ENCODE measurements at places on chromosomes 11 and 22.

DNA sequence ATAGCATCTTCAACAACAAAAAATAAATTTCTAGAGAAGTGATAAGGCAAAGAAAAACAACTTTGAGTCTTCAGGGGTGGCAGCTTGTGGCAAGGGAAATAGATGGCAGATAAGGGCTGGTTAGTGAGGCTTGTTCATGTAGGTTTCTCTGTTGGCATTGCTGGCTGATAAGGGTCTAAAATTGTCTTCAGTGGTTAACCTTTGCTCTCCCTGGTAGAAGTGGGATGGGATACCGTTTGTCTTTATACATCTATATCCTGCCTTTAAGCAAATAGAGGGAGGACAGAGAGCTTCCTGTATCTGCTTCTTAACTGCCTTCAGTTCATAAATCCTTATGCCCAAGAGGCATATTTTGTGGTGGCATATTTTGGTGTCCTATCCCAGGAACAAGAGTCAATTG is 57.1 kb downstream of the TRAF6 start:
- no peak for DNase-seq

DNA sequence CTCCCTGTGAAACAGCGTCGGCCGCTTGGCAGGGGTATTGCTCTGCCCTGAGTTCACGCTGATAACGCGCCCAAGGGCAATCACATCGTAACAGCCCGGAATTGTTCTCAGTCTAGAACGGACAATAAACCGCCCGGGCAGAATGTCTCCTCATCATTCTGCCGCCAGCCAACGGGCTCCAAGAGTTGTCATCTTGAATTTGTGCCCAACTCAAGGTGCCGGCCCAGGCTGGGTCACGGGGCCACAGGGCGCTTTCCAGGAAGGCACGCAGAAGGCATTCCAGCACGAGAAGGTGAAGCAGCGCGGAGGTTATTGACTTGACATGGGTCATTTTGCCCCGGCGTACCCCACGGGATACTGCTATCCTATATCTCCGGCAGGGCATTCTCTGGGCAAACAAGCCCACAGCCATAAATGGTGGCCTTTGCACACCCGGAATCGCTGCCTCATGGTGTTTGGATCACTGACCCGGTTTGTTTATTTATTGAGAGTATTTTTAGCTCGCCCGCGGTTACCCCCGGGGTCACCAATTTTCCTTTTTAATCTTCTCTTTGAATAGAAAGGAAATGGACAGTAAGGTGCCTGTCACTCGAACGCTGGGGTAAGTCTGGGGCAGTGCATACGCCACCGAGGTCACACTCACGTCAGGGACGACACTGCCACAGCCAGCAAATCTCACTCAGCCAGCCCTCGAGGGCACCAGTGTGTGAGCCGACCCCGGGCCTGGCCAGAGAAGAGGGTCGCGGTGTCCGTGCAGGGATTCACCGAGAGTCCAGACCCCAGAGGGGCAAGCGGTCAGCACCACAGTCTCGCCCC is 72.4 kb upstream of the FGF3 start:
- no peak for DNase-seq

- no peak for DNase-seq
Observed at GRCh38 chr22:42769574-42770447, 49.1 kb upstream of the A4GALT start.

- DNase-seq: no peak
Observed at GRCh38 chr11:75497788-75498409, 27.8 kb downstream of the GDPD5 start.

- no peak for DNase-seq
Observed at GRCh38 chr11:33320814-33321330, 63.7 kb downstream of the HIPK3 start.

- no peak for DNase-seq
Observed at GRCh38 chr11:63765688-63766241, 2.8 kb downstream of the ZFTA start.

GRCh38 chr11:92850296-92850826 is 119.1 kb upstream of the MTNR1B start:
- DNase-seq: no peak

DNA sequence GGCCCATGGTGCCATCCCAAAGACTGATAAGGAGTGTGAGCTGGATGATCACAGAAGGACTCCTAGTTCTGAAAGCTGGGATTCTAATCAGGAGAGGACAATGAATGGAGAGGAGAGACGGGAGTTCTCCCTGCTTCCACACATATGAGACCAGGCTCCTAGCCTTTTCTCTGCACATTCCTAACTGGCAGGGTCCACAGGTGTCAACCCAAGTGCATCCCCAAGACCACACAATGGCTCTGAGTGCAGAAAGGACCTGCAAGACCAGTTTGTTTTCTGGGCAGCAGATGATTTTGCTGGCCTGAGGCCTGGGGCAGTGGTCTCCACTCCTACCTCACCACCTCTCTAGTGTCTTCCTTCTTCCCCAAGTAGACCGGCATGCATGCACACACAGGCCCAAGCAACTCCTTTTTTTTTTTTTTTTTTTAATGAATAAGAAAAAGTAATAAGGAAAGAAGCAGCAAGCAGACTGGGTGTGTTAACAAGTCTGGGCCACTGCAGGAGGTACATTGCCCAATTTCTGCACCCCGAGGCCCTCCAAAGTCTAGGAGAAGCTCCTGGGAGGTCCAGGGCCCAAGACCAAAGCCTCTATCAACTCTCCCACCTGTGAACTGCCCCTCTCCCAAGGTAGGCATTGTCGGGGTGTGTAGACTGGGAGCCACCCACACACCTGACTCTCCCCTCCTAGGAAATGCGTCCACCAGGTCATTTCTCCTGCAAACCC is 1.2 kb upstream of the TSKU start:
- DNase-seq: no peak

- no peak for DNase-seq
Observed at GRCh38 chr22:32685512-32685911, 116.0 kb upstream of the TIMP3 start.

DNA sequence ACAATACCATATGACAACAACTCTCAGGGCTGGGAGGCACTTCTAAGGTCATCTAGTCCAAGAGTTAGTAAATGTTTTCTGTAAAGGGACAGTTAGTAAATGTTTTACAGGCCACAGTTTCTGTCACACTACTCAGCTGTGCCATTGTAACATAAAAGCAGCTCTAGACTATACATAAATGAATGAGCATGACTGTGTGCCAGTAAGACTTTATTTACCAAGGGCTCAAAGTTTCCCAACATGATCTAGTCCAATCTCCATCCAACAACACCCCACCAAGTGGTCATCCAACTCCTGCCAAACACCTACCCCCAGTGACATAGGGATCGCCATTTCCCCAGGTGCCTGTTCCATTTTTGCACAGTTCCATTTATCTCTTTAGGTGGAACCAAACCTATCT is 12.1 kb downstream of the SERGEF start:
- DNase-seq: no peak

DNA sequence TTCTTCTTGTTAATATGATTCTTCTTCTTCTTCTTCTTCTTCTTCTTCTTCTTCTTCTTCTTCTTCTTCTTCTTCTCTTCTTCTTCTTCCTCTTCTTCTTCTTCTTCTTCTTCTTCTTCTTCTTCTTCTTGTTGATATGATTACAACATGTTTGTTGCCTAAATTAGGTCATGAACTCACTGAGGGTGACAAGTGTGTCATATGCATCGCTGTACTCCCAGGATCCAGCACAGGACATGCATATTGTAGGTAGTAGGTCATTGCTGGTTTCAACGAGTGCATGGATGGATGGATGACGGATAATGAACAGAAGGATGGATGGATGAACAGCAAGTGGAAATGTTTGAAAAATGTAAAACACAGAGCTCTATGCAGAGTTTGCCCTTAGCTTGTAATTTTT is 14.9 kb upstream of the PVALB start:
- DNase-seq: no peak

DNA sequence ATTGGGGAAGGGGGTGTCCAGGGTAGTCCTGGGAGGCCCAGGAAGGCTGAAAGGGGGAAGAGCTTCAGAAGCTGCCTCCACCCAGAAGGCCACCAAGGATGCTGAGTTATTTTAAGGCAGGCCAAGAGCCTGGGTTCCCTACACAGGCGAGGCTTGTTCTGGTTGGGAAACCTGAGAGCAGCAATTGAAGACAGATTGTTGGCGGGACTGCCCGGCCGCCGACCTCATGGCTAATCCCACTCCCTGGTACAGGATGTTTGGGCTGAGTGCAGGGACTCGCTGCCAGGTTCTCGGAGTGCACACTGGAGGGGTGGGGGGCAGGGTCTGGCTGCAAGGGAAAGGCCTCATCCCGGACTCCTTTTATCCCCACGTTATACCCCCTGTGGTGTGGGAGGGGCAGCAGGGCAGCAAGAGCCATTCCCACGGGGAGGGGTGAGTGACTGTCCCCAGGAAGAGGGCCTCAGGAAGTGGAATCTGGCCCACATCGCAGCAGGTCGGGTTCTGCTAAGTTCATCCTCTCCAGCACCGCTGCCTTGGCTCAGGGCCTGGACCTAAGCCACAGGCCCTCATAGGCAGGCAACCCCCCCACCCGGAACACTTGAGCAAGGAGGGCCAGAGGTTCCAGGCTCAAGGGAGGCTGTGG is 43.6 kb upstream of the PRR5 start:
- DNase-seq: no peak

- no peak for DNase-seq
Observed at GRCh38 chr11:117591316-117592039, 205.5 kb downstream of the DSCAML1 start.

DNA sequence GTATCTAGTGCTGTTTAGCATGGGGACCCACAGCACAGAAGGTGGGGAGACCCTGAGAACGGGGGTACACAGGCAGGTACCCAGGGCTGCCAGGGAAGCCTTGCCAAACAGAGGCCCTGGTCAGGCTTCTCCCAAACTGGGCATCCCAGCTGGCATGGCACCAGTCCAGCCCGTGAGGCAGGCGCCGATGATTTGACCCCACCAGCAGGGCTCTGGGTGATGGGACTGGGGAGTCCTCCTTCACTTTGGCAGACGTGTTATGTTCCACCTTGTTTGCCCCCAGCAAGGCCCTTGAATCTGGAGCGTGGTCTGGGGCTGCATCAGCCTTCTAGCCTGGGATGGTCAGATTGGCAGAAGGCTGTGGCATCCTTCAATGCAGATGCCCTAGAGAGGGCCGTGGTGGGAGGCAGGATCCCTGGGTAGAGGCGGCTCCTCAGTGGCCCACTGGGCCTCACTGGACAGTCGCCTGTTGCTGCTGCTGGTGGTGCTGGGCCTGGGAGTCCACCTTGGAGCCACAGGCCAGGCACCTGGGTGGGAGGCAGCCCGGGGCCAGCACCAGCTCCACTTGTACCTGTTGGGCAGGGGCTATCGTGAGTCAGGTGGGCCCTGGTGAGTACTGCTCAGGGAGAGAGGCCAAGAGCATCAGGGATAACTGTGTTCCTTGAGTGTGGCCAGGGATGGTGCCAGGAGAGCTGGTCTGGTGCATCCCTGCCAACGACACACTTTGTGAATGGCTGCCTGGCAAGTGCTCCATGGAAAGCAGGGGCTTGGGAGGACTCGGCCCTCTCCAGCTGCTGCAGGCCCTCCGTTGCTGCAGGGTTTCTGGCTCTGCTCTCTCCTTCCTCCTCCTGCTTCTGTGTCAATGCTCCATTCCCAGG is 3.3 kb downstream of the ADORA2A start:
- no peak for DNase-seq

GRCh38 chr11:61869708-61870451 is 21.5 kb downstream of the FADS3 start:
- DNase-seq: no peak

- no peak for DNase-seq
Observed at GRCh38 chr11:94649254-94649653, 82.1 kb downstream of the PIWIL4 start.

GRCh38 chr11:85495918-85496317 is 131.2 kb downstream of the DLG2 start:
- DNase-seq: no peak

- DNase-seq: no peak
Observed at GRCh38 chr22:16824716-16825687, at the start of gene XKR3. Gene XKR3 (minus strand): TSS chr22:16825411. CDS start chr22:16808073, 17,338 bp downstream.

DNA sequence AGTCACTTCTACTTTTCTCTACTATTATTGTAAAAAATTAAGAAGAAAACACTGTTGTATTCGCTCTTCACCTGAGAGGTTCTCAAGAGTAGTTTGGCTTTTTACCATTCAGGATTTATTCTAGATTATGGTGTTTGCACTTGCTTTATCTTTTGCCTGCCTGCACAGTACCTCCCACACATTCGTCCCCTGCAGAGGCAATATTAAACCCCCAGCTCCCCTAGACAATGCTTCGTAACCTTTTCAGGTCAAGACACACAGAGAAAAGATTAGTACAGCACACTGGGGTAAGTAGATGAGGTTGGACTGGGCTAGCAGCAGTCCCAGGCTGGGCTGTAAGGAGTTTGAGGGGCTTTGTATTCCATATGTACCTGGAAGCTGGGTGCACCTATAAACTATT is 62.4 kb downstream of the TNRC6B start:
- DNase-seq: no peak

DNA sequence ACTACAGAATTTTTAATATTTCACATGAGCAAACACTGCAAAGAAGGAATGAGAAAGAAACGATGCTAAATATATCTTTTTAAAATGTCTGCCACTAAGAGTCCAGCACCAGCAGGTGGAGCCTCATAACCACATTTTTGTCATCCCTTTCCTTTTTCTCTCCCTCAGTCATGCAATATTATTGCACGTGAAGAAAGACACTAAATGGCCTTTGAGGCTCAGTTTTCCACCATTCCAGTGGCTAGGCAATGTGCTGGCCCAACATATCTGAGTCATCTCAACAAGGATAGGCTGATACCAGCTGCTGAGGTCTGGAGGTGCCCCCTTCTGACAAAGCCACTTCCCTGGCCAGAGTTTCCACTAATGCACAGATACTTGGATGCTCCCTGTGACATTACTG is 1.8 kb downstream of the ALKBH8 start:
- DNase-seq: no peak

GRCh38 chr11:92504004-92504403 is 279.4 kb downstream of the FAT3 start:
- no peak for DNase-seq

DNA sequence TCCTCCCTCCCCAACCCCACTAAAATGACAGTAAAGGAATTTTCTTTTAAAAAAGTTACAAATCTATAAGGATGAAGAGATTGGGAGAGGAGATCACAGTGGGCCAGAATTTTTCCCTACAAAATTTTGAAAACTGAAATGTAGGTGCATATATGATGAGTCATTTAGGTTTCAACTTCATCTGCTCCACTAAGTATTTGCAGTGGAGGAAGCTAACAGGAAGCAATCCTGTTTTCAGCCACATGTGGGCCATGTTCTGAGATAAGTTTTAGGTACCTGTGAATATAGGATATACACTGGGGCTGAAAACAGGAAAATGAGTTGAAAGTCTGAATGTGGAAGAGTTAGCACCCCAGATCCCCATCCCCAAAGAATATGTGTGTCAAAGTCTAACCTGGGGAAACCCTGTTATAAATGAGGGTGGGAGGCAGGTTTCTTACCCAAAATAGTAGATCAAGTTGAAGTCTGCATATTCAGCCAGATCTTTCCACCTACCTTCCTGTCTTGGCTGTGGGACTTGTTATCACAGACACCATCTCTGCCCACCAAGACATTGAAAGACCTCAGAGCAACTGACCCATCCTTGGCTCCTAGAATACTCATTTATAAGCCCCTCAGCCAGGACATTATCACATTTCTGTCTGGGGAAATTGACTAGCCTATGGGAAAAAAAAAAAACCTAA is 87.3 kb downstream of the PACS1 start:
- no peak for DNase-seq
